ENCODE measurements at places on chromosomes 2 and 18. TPM values are rescaled to one million over a fixed set of nuclear protein-coding genes. Genes with fewer than 3 reads are reported as not detected.
A peak's percentile ranks its signal among the peaks of the same experiment; 100 is the strongest.

The MYO7B gene
- total RNA-seq = 1.5 TPM

- no peaks in the 10 kb centered on the region for H3K36me3 ChIP-seq
- H3K27me3 ChIP-seq = peaks cover 5% of the 10 kb centered on the region
- no peak overlapping the region for H3K27ac ChIP-seq
- no peak overlapping the region for H3K4me3 ChIP-seq
- no peak for DNase-seq
- H3K4me1 ChIP-seq = peaks cover 3% of the 10 kb centered on the region
These were observed 101.5 kb upstream of the SETBP1 start for GRCh38 chr18:44579028-44579702.

GRCh38 chr2:212958757-212959295, 192.6 kb downstream of the IKZF2 start:
- peak overlapping the region; percentile 62 for H3K27ac ChIP-seq
- H3K4me1 ChIP-seq = peaks cover 47% of the 10 kb centered on the region
- DNase-seq = no peak
- H3K27me3 ChIP-seq = no peaks in the 10 kb centered on the region

DNA sequence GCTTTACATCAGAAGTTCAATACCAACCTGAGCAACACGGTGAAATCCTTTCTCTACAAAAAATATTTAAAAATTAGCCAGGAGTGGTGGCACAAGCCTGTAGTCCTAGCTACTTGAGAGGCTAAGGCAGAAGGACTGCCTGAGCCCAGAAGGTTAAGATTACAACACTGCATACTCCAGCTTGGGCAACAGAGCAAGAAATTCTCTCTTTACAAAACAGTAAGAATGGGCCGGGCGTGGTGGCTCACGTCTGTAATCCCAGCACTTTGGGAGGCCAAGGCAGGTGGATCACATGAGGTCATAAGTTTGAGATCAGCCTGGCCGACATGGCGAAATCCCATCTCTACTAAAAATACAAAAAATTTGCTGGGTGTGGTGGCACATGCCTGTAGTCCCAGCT, 113.2 kb downstream of the USP34 start:
- DNase-seq = no peak
- H3K36me3 ChIP-seq = peaks cover 51% of the 10 kb centered on the region
- H3K4me1 ChIP-seq = peaks cover 37% of the 10 kb centered on the region

GRCh38 chr2:172560721-172561120, 4.8 kb downstream of the PDK1 start:
- no peak overlapping the region for H3K27ac ChIP-seq
- no peak for DNase-seq
- H3K36me3 ChIP-seq = peaks cover 66% of the 10 kb centered on the region
- H3K27me3 ChIP-seq = no peaks in the 10 kb centered on the region
- H3K4me1 ChIP-seq = peaks cover 43% of the 10 kb centered on the region
- no peak overlapping the region for H3K4me3 ChIP-seq

All from activated CD4-positive, alpha-beta T cell treated with anti-CD3 and anti-CD28 coated beads for 36 hours (primary cell).